ENCODE measurements at places on chromosomes 3 and 15.
A peak's percentile ranks its signal among the peaks of the same experiment; 100 is the strongest.

- no peak for DNase-seq
Observed at GRCh38 chr15:70853318-70853972, 512 bp downstream of the LARP6 start.

DNA sequence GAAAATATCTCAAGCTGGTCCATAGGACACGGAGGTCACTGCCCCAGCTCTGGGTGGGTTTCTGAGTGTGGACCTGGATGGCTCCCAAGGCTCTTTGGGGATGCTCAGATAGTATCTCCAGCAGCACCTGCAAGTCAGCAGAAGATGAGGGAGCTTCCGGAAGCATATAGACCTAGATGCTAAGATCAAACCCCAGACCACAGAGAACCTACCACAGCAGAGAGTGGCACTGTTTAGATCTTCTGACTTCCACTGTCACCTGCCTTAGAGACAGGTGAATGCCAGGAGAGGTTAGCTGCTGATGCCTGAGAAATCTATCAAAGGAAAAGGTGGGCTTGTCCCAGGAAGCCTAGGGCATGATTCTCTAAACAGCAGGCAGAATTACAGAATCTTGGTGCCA lies 105.7 kb upstream of the TRPM1 start:
- DNase-seq, result peak; percentile 3

GRCh38 chr15:82730022-82730530 lies 20.4 kb upstream of the AP3B2 start:
- DNase-seq, result no peak

GRCh38 chr3:187066228-187066995 lies 72.9 kb downstream of the RPL39L start:
- no peak for DNase-seq

GRCh38 chr3:69669070-69669469 lies 70.2 kb upstream of the MITF start:
- DNase-seq, result no peak

- no peak for DNase-seq
Observed at GRCh38 chr3:132549890-132550578, 47.0 kb upstream of the ACKR4 start.

GRCh38 chr3:134838599-134838998 lies 43.5 kb downstream of the EPHB1 start:
- no peak for DNase-seq

- DNase-seq, result no peak
Observed at GRCh38 chr3:108528459-108529252, 18.3 kb upstream of the MYH15 start.

- no peak for DNase-seq
Observed at GRCh38 chr15:82315519-82316246, 33.6 kb downstream of the GOLGA6L10 start.

DNA sequence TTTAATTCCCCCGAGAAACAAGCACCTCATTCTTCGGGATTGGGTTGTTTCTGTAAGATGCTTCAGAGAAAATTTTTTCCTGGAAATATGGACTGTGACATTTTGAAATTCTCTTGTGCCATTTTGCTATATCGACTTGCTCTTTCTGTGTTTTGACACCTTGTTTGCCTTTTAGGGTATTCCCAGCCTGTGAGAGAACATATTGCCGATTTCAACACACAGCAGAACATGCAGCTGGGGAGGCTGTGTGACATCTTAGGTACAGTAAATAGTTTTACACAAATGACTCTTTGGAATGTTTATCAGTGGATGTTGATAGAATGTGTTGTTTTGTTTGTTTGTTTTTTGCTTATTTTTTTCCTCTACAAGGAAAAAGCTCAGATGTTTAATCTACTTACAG lies 130.2 kb downstream of the IQCH start:
- no peak for DNase-seq

- no peak for DNase-seq
Observed at GRCh38 chr3:20091331-20092047, 51.2 kb downstream of the KAT2B start.

DNA sequence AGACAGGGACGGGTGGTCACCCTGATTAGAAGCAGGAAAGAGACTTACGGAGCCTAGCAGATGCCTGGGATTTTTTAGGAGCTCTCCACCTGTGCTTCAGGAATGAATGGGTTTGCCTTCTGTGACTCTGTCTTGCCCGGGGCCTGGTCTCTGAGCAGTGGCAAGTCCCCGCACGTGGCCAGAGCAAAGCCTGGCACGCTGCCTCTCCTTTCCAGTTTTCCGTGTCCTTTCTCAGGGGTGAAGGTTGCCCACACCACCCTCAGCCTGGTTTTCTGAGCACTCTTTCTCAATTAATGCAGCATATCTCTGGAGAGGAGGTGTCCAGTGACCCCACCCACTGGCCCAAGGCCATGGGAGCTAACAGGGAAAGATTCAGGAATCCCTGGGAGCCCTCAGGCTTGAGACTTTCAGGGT lies 14.5 kb upstream of the CHST14 start:
- no peak for DNase-seq

DNA sequence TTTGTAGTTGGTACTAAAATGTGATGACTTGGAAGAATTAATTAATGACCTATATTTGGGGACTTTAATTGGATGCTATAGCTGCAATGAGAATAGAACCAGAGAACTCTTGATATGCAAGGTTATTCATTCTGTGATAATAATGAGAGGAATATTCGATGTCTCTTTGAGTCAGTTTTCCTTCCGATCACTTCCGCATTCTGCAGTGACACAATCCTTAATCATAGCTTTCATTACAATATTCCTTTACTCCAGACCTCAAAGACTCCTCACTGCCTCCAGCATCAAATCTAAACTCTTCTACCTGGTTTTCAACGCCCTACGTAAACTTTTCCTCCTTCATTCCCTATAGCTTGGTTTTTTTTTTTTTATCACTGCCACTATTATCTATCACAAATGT lies 21.6 kb downstream of the B3GNT5 start:
- no peak for DNase-seq
